Activated T-cell treated with anti-CD3 and anti-CD28 coated beads for 4 hours (primary cell): ENCODE measurements at places on chromosomes 4 and X.

GRCh38 chrX:42751573-42751972 is 26.4 kb downstream of the PPP1R2C start:
- no peak for DNase-seq

DNA sequence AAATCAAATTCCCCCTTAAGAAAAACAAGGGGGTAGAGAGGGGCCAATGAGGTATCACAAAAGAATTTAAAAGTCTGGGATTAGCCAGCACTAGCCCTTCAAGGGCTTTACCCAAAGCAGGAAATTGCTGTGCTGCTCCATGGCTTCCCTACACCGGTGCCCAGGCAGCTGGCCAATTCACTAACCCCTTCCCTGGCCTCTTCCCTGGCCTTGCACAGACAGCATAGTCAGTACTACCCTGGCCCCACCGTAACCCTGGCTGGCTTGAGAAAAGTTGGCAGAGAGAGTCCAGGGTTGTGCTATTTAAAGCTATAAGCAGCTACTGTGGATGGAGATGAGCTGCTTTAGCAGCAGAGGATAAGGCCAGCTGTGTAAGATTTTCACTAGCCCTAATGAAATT is 43.1 kb downstream of the ADAMTS3 start:
- DNase-seq, result no peak

- DNase-seq, result no peak
These were observed 295.2 kb upstream of the AGA start for GRCh38 chr4:177737387-177737940.

DNA sequence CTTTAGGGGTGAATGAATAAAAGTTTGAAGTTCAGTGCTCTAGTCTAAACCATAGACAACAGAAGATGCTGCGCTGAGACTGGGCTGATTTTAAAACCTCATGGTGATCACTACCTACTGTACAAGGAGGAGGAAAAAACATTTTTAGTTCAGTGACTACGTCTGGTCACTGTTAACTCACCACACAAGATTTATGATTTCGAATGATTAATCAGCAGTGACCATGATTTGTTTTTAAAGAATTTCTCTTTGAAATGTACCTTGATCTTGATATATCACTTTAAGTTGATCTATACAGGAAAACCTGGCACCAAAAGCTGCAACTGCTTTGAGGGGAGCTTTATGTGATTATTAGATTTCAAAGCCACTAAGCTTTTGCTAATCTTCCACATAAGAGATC is 286.3 kb downstream of the PDGFC start:
- DNase-seq, result no peak
